Lower lobe of right lung (tissue), 2 donors: ENCODE measurements at places on chromosomes 1 and 21. TPM values are rescaled to one million over a fixed set of nuclear protein-coding genes. Genes with fewer than 3 reads are reported as not detected.

DNA sequence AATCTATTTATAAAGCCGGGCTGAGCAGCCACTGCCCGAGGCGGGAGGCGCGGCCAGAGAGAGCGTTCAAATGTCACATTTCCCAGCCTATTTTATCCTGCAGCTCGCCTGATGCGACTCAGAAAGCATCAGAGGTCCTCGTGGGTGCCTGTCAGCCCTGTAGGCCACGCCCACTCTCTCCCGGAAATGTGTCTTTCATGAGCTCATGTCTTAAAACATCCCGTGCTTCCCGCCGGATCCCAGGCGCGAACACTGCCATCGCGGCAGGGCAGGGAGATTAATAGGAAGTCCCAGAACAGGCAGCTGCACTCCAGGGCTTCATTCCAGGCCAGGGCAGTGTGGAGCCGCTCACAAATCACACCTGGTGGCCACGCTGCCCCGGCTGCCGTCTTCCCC is 117.5 kb downstream of the PRDM16 start:
- DNase-seq: peak; percentile 77

DNA sequence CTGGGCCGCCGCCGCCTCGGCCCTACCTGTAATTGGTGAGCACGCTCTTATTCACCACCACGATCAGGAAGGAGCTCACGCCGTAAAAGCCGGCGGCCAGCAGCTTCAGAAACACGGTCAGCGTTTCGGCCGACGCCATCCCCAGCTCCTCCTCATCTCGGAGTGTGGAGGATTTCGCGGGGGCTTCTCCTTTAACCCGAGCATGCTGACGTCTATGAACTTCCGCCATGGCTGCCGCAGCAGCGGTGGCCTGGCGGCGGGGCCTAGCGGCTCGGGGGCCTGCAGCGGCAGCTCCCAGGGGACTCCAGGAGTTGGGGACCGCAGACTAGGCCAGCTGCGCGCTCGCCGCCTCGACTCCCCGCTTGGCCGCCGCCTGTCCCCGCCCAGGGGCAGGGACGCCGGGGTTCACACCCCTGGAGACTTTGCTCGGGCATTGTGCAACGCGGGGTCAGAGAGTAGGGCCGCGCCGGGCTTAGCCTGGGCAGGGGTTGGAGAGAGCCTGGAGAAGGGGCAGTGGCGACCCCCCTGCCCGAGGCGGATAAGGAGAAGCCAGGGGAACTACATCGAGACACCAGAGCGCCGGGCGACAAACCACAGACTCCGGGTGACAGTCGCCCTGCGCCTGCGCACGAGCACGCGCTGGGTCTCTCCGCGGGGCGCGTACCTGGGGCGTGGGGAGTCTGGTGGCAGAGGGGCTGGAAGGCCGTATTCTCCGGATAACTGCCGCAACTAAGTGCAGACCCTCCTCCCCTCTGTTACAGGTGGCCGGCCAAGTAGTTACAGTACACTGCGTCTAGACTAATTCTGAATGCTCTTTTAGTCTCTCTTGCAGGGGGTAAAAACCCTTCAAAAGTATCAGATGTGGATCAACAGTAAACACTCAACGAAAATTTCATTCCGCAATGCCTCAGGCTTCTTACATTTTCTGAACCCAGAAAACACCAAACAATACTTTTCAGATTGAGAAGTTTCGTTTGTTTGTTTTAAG is at the start of gene SLC35D1:
TSS of gene SLC35D1 (minus strand) at position 364 of the 988 bp plus-strand sequence. CDS start at position 229, 135 bp downstream.
- peak; percentile 84 for DNase-seq

GRCh38 chr1:172567720-172568119 is 34.8 kb downstream of the SUCO start:
- DNase-seq: no peak

GRCh38 chr1:20634594-20635084 is 1.4 kb downstream of the PINK1 start:
- DNase-seq: peak; percentile 73

DNA sequence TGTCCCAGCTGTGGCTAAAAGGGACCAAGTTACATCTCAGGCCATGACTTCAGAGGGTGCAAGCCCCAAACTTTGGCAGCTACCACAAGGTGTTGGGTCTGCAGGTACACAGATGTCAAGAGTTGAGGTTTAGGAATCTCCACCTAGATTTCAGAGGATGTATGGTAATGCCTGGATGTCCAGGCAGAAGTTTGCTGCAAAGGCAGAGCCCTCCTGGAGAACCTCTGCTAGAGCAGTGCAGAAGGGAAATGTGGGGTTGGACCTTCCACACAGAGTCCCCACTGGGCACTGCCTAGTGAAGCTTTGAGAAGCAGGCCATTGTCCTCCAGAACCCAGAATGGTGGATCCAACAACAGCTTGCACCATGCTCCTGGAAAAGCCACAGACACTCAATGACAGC is 10.1 kb upstream of the PHGDH start:
- DNase-seq: no peak

Gene NR0B2
- 2.2 TPM for total RNA-seq

Gene PODN
- 64.0 TPM for total RNA-seq

Gene SIPA1L2
- total RNA-seq: 45.5 TPM

GRCh38 chr1:204104331-204105130 is 31.6 kb downstream of the SOX13 start:
- no peak for DNase-seq

Gene RGS1
- 16.3 TPM for total RNA-seq

Gene C1orf87
- 7.4 TPM for total RNA-seq

GRCh38 chr1:170556917-170557316 is 25.0 kb downstream of the GORAB start:
- DNase-seq: no peak

Gene CYP4A11
- total RNA-seq: not detected

DNA sequence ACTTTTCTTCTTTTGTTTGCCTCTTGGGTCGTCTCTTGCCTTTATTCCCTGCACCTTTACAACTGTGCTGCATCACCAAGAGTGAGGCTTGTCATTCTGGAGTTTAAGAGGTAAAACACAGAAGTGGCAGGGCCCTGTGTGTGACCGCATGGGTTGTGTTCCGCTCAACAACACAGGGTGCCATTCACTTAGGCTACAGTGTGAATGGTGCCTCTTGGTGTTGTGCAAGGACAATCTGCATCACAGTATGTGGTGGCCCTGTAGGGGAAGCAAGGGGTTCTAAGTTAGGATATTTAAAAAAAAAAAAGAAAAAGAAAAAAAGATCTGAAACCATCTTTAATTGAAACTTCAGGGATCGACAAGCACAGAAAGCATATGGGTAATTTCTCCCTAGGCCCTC is 38.2 kb downstream of the BRINP2 start:
- no peak for DNase-seq

Gene SKI
- 90.0 TPM for total RNA-seq

Gene ZNF678
- 9.0 TPM for total RNA-seq

- DNase-seq: no peak
Measured at GRCh38 chr1:1578371-1578940, 3.8 kb upstream of the SSU72 start.

DNA sequence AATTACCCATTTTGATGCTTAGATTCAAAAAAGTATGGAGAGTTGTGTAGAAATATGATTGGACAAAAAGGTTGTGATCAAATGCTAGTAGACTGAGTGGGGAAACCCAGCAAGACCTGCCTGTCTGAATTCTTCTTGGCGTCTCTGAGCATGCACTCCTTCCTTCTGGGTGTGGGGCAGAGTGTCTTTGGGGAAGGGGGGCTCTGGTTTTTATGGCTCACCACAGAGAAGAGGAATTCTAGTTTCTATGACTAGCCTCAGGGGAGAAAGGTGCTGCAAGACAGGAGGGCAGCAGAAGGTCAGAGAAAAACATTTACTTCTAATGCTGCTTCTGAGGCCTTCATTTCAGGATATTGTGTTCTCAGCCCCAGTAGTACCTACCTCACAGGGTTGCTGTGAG is 33.9 kb upstream of the PIGC start:
- no peak for DNase-seq

Gene PLA2G2A
- 181 TPM for total RNA-seq

DNA sequence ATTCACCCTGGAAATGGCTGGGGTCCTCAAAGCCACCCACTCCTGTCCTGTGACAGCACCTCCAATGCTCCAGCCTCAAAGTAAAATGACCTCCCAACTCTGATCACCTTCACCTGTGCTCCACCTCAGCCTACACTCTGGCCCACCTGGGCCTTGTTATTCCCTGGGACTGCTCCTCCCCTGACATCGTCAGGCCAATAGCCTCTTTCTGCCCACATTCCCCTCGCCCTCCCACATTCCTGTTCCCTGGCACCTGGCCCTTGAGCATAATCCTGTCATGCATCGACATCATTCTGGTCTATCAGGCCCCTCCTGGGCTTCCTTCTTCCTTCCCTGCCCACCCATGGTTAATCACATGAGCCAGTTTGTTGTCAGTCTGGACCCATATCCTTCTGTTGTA is 13.2 kb upstream of the BCAR3 start:
- no peak for DNase-seq

DNA sequence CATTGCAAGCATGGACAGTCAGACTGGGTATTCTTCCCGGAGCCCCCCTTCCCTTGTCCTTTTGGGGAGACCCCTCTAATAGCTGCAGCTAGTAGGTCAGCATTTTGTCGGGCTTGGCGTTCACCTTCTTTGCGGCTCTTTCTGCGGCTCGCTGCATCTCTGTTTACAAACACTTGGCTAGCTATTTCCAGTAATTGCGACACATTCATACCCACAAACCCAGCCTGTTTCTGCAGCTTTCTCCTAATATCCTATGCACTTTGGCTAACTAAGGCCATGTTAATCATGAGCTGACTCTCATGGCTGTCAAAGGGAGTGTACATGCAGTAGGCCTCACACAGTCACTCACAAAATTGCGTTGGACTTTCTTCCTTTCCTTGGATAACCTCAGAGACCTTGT is 716.4 kb downstream of the AMY1C start:
- DNase-seq: no peak

DNA sequence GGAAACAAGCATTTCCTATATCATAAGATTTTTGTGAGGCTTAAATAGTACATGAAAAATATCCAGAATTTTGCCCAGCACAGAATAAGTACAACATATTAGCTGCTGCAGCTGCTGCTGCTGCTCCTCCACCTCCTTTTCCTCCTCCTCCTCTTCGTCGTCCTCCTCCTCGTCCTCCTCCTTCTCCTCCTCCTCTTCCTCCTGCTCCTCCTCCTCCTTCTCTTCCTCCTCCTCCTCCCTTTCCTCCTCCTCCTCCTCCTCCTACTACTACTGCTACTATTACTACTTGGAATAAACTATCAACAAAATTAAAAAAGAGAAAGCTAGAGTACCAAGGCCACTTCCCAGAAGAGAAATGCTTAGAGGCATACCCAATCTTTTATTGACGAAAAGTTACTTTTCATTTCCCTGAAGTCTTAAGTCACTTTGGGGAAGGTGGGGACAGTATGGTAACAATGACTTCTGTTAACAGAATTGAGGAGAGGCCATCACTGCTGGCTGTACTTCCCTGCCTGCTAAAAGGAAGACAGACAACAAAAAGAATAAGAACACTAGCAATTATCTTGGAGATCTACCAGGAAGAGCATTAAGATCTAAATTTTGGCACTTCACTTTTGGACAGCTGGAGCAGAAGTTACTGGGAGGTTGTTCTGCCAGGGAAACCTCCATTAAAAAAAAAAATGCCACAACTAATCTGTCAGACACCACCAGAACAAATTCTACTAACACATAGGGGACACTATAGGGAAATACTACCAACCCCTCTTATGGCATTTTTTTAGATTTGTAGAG is 7.1 kb downstream of the DENND1B start:
- DNase-seq: no peak

DNA sequence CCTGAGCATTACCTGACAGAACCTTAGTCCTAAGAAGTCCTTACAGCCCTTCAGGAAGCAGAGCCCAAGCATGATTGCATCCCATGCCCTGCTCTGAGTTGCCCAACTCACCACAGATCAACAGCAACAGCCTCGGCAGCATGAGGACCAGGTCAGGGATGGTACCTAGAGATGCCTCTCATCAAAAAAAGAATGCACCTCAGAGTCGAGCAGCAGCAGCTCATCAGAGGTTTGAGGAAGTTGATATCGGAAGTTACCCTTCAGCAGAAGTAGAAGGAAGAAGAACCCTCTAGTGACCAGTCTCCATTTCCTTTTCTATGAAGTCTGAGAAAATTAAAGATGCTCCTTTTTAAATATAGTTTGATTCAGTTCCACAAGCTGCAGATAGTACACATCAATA is at the start of gene FCRL1:
TSS of gene FCRL1 (minus strand) at position 225 of the 400 bp plus-strand sequence. CDS start at position 142, 83 bp downstream.
- DNase-seq: no peak

Gene CD1B
- not detected for total RNA-seq

GRCh38 chr1:110928191-110928590 is 35.5 kb downstream of the LRIF1 start:
- no peak for DNase-seq

- DNase-seq: no peak
Measured at GRCh38 chr1:95169548-95169947, 52.4 kb downstream of the TLCD4 start.

DNA sequence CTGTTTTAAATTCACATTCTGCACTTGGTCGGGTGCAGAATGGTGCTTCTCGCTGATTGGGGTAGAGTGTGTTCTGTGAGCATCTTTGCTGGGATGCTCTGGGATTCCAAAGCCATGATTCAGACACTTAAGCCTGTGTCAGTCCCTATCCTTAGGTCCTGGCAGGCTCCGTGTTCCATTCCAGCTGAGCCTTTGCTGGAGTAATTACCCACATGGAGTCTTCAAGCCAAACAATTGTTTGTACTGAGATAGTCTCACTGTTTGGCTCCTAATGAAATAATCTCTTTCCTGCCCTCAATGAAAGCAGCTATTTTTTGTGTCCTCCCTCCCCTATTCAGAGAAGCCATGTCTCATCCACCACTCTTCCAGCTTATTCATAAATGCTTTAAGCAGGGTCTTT is 18.7 kb downstream of the SMAP2 start:
- no peak for DNase-seq

DNA sequence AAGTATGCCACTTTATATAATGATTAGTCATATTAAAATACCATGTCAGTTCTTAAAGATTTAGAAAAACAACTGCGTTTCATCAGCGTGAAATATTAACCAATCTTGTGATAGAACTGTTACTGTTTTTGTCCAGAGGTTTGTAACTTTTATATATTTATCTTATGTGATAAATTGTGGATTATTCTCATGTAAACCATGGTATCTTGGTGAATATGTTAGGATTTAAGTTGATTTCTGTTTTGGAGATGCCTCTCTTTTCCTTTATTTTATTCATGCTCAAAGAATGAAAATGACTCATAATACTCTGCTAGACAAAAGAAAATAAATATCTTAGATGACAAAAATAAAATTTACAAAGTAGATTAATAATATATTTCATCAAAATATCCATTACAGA is 88.4 kb downstream of the ADGRL4 start:
- DNase-seq: no peak

Gene LRRC8C
- 13.0 TPM for total RNA-seq

DNA sequence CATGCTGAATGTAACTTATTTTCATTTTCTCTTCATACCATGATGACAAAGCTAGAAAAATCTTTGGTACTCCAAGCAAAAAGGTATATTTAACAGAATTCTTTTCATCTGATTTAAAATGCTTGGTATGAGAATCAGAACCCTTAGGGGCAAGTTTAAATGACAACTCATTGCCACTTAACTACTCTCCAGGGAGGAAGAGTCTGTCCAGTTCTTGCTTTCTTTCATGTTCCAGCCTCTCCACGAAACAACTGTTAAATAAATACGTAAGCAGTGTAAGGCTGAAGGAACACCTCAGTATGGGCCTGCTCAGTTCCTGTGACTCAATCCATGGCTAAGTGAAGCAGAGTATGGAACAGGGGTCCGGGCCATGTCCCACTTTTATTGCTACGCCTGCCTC is 1.6 kb downstream of the LCE2A start:
- no peak for DNase-seq
